Stimulated activated CD4-positive, alpha-beta T cell treated with anti-CD3 and anti-CD28 coated beads, Interleukin-4, amount 100 ng/mL, for 4 hours (primary cell): ENCODE measurements at places on chromosomes 2 and 18.

DNA sequence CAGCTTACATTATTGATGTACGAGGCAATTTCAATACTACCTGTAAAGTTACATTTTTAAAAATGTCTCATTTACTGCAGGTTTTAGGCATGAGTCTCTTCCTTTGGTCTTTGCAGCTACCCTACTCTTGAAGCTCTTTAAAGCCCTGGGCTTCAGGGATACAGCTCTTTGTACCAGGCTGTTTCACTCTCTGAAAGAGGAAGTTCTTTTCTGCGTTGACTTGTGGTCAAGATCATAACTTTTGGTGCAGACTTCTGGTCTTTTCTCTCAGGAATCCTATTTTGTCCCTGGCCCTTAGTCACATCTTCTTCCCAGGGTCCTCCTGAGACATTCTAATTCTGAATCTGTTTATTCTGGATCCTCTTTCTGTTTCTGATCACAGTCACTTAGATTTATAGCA is 16.6 kb upstream of the HRH4 start:
- no peak for DNase-seq

DNA sequence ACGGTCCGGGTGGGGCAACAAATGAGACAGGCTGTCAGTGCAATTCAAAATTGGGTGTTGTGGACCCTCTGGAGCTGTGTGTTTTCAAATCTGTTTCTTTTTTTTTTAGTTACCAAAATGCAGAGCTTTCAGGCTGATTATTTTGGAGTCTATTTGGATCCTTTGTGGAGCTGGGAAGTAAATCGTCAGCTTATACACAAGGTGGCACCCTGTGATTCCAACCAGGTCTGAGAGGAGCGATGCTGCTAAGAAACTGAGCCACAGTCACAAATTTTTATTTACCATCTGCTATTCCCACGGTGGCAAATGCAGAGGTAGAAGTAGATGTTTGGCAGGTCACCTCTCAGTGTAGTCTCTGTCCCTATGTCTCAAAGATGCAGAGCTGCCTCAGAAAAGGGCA is 3.8 kb upstream of the EPC2 start:
- no peak for DNase-seq

DNA sequence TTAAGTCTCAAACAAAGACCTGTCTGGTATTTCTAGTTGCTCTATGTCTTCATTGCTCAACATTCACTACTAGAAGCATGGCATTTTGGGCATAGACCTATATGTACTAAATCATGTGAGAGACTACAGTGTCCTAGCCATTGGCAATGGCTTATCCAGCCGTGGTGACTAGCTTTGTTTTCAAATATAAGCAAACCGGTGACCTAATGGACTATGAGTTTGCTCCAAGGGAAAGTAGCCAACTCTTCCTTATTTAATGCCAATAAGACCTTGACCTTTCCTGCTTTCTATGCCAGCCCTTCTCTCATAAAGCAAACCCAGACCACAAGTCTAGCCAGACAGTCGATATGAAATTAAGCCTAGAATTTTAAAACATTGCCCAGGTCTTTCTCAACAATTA is 113.7 kb upstream of the CREB1 start:
- no peak for DNase-seq

DNA sequence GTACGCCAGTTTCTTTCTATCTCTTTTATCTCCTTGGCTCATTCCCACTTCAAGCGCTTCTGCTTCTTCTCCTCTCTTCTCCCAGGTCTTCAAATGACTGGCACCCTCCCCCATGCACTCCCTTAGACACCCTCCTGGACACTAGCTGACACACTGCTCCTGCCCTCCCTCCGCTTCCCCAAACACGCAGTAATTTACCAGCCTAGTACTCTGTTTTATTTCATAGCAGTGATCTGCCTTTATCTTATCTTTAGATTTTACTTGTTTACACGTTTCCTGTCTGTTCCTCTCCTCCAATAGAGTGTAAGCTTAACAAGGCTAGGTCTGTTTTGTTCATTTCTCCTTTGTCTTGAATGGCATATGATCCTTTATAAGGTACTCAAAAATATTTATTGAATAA is 93.9 kb downstream of the SCN3A start:
- no peak for DNase-seq

DNA sequence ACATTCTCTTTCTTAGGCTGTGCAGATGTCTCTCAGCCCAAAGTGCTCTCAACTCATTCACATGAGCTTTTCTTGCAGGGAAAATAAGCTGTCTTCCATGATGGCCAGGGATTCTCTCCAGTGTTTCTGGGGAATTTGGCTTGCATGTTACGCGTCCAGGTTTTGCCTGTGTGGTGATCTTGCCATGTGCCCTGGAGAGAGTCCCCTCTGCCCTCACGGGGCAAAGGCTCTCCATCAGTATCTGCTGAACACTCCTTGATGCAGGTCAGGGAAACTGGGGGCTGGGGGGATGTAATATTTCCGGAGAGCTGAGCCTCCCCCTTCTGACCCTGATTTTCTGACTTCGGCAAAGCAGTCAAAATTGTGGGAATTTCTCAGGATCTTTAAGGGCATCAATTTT is 87.6 kb downstream of the ACKR3 start:
- DNase-seq = no peak

DNA sequence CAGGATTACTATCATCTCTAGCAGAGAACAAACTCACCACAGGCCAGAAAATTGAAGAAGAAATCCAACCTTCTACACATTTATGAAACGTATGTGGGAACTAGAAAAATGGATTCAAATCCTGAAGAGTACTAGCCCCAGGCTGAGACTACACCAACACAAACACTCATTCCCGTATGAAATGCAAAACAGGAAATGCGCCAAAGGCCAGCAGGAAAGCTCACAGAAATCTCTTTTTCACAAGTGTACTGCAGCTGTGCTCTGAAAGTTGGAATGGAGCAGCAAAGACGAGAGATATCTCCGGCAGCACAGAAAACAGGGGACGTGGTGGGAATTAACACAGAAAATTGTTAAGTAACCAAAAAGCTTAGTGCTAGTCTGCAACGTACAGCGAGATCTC is 913.5 kb downstream of the TDRD15 start:
- no peak for DNase-seq

DNA sequence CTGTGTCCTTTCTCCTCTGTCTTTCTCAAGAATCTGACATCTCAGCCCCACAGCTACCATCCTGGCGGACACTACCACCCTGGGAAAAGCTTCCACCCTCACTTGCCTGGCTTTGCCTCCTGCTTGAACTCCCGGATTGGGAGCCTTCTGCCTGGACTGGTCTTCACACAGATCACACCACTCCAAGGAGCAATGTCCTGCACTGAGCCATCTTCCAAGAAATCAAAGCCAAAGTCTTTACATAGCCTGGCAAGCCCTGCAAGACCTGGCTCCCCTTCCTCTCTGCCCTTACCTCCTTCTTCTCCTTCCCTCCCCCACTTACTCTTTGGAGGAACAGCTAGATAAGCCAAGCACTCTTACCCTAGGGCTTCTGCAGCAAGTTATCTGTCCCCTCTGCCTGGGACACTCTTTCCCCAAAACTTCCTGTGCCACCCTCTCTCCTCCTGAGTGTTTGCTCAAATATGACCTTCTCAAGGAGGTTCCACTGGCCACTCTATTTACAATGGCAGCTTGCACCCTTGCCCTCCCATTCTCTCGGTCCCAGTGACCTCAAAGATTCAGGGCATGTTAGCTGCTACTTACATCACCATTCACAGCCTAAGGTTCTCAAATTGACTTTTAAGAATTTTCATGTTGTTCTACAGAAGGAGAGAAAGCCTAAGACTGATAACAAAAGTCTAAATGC is 9.7 kb downstream of the ATP8B1 start:
- no peak for DNase-seq

GRCh38 chr2:118837621-118838020 is 9.8 kb downstream of the EN1 start:
- DNase-seq = no peak

DNA sequence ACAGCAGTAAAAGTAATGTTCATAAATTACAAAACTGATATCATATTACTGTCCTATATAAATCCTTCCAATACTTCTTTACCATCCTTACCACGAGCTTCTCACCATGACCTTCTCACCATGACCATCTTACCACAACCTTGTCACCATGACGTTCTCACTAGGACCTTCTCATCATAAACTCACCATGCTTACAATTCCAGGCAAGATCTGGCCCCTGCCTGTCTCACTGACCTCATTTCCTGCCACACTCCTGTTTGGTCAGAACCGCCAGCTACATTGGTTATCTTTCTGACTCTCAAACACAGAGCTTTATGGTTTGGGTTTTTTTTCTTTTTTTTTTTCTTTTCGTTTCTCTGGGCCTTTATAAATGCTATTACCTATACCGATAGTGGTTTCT is 827.6 kb downstream of the RNF144A start:
- DNase-seq = no peak

- no peak for DNase-seq
Observed at GRCh38 chr18:21865043-21865442, 124.5 kb downstream of the MIB1 start.

GRCh38 chr2:155502766-155503165 is 804.3 kb downstream of the KCNJ3 start:
- no peak for DNase-seq

DNA sequence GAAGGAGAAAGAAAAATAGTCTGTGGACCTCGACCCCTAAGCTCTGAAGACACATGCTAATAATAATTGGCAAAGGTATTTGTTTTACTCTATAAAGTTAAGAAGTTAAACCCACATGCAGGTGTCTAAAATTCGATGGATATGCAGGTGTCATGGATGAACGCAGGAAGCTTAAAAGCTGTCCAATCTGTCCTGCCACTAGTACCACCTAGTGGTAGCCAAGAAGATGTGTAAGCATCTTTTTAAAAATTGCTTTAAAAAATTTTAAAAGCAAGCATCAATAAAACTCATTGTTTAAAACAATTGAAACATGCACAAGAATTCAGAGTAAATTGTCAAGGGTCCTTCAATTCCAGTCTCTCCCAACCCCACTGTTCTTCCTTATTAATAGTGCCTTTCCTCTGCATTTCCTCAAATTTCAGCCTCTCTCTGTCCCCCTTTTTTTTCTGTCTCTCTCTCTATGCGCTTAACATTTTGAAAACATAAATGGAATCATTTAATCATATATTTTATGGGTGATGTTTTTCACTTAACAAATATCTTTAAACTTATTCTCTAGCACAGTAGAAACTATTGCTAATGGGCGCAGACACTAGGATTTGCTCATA is 30.6 kb upstream of the PPP3R1 start:
- no peak for DNase-seq

- DNase-seq = no peak
Observed at GRCh38 chr2:124088616-124089015, 63.5 kb downstream of the CNTNAP5 start.

DNA sequence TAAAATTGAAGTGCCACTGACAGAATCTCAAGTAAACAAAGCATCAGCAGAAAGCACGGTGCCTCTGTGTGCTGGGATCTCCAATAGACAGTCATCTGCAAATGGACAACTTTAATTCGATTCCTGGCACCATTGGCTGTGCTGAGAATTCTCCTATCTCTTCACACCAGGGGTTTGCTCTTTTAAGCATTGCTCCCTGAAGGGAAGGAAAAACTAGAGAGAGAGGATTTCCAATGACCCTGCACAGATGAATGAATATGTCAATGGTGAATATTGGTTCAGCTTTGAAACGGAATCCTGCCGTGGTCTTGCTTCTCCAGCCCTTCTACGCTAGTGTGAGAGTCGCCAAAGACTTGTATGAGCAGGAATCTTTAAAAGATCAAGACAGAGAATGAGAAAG is 97.9 kb downstream of the FIGN start:
- DNase-seq = no peak

- DNase-seq = no peak
Observed at GRCh38 chr2:181371782-181372645, 85.2 kb upstream of the ITGA4 start.

DNA sequence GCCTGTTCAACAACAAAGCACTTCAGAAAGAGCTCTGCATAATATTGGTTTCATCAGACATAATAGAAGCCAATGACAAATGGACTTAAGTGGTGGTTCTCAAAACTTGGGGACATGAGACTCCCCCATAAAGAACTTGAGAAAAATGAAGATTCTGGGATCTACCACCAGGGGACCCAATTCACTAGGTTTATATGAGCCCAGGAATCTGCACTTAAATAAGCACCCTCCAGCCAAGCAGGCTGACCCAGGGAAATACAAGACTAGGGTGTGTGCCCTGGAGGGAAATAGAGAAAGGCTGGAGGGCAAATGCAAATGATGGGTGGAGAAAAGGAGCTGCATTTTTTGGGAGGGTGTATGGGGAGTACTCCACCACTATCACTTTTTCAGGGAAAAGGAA is 52.5 kb downstream of the SATB2 start:
- no peak for DNase-seq

DNA sequence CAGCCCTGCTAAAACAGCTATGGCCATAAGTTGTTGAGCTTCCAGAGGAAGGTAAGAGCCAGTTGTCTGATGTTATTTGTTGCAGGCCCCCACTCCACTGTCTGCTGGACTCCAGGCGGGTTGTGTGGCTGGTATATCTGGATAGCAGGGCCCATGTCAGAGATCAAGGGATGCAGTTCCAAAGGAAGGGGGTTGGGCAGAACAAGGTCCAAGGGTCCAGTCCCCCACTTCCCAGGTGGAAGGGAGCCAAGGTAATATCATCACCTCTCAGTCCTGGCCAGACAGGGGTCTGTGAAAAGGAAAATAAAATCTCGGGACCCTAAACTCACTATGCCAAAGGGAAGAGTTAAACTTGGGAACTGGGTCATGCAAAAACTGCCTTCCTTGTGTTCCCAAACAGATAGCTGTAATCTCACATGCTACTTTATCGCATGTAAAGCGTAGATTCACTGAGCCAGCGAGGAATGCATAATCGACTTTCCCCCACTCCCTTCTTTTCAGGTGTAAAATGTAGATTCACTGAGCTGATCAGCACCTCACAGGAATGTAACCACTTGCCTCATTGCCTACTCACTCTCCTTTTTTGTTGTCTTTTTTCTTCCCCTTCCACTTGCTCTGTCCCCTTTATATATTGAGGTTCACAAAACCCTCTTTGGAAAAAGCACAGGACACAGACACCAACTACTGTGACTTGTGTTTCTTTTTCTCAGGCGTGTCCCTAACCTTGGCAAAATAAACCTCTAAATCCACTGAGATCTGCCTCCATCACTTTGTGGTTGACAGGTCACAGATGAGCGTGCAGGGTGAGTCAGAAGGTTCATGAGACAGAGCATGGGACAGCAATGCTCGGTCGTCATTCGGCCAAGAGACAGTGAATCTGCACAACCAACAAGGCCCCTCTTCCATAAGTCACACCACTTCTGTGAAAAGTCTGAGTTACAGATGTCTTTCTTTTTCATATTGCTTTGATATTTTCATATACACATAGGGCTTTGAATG is 255.3 kb upstream of the SIX2 start:
- DNase-seq = no peak
